H7 (cell line): ENCODE measurements at places on chromosomes 5 and 9. TPM values are rescaled to one million over a fixed set of nuclear protein-coding genes. Genes with fewer than 3 reads are reported as not detected.

The PCDHGA7 gene
- not detected in 2 replicates for total RNA-seq

The GLRA1 gene
- total RNA-seq = not detected in 2 replicates

The ARID3C gene
- total RNA-seq = not detected in 2 replicates

The ZNF782 gene
- total RNA-seq = 2.6 and 3.1 TPM in 2 replicates

The SPINK5 gene
- 0.83 and 2.0 TPM in 2 replicates for total RNA-seq

The ZNF879 gene
- total RNA-seq = 2.0 and 2.5 TPM in 2 replicates

The ZFP2 gene
- total RNA-seq = 0.28 and 1.3 TPM in 2 replicates

The SPZ1 gene
- total RNA-seq = not detected in 2 replicates

The FOXD4L6 gene
- total RNA-seq = not detected in 2 replicates

DNA sequence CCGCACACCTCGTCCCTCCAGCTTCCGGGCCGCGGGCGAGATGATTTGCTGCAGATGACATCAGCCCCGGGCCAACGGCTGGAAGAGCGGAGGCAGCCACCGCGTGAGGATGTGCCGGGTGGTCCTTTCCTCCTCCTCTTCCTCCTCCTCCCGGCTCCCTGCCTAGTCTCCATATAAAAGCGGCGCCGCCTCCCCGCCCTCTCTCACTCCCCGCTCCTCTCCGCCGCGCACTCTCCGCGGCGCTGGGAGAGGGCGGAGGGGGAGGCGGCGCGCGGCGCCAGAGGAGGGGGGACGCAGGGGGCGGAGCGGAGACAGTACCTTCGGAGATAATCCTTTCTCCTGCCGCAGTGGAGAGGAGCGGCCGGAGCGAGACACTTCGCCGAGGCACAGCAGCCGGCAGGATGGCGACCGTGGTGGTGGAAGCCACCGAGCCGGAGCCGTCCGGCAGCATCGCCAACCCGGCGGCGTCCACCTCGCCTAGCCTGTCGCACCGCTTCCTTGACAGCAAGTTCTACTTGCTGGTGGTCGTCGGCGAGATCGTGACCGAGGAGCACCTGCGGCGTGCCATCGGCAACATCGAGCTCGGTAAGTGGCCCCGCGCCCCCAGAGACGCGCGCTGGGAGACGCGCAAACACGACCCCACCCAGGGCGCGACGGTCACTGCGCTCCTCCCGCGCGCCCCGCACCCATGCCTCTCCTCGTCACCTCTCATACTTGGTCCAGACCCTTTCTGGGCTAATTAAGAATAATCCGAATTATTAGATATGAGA, at the start of gene MAP1B:
Gene MAP1B, plus strand, starts transcription at position 345 of the 770 bp plus-strand sequence. Its CDS starts 57 bp downstream, at position 402.
- DNase-seq = peak; percentile 94

DNA sequence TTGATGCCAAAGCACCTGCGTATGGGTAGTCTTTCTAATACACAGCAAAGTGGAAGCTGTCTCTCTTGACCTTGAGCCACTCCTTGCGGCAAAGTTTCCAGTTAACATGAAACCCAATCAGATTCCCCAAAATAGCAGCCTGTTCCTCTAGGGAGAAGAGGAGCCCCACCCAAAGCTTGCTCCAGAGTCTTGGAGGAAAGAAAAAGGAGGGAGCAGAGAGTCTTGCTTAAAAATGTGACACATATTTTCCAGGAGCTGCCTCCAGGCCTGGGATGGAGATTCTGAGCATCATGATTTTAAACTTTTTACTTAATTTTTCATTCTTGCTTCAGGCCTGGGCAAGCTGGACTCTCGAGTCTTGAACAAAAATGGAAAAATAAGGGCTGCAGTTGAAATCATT, 223.5 kb upstream of the TNC start:
- no peak for DNase-seq

DNA sequence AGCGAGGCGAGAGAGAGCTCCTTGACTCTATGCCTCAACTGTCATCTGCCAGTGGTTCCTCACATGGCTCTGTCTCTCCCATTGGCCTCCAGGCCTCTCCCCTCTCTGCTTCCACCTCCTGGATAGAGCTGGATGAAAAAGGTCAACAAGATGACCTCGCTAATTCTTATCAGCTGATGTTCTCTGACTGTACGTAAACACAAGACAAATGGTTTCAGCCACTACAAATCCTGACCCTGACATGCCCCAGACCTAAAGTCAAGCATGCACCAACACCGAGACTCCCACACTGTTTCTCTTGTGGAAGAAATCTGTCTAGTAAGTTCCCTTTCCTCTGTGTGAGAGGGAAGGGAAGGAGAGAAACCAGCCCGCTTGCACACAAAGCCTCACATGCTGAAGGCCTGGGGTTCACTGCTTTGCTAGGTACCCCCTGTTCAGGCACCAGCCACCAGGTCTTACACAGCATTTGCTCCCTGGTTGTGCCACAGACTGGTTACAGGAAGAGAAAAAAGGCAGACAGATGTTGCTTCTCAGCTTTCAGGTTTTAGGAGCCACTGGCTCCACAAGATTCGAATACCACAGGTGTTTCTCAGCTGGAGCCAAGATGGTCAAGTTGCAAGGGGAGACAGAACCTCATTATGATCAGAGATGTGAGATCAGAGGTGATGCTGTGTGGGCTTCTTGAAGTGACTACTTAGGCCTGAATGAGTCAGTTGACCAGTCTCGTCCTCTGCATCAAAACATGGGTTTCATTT, 592.5 kb downstream of the CCDC171 start:
- no peak for DNase-seq

GRCh38 chr5:34826347-34826746, 12.6 kb upstream of the TTC23L start:
- no peak for DNase-seq

- no peak for DNase-seq
Measured at GRCh38 chr5:41840251-41840650, 30.0 kb downstream of the OXCT1 start.

GRCh38 chr5:82105457-82105856, 133.6 kb downstream of the ATG10 start:
- no peak for DNase-seq

GRCh38 chr5:116524966-116525365, 49.7 kb downstream of the SEMA6A start:
- no peak for DNase-seq

DNA sequence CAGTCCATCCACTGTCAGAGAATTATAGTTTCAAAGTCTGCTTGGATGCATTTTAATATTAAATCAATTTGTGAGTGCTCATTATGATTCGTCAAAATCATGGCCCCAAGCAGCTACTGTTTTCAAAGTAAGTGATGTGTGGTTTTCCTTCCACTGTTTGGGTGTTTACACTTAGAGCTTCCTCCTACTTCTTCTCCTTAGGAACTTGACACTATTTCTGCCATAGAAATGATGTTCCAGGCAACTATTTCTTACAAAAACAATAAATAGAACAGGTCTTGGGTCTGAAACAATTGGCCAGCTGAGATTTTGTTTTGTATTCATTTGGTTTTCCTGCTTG, 132.8 kb upstream of the RAI14 start:
- DNase-seq = no peak

DNA sequence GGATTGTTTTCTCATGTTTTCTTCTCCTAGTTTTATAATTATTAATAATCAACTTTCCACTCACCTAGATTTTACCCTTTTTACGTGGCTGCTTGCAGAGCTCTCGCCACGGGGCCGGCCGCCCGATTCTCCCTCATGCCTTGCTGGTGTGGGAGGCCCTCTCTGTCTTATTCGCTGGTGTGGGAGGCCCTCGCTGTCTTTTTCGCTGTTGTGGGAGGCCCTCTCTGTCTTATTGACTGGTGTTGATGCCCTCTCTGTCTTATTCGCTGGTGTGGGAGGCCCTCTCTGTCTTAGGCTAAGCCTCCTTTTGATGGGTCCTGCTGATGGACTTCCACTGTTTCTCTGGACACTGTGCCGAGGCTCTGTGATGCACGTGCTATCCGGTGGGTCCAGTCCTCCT, 161.3 kb upstream of the IRX2 start:
- DNase-seq = no peak

DNA sequence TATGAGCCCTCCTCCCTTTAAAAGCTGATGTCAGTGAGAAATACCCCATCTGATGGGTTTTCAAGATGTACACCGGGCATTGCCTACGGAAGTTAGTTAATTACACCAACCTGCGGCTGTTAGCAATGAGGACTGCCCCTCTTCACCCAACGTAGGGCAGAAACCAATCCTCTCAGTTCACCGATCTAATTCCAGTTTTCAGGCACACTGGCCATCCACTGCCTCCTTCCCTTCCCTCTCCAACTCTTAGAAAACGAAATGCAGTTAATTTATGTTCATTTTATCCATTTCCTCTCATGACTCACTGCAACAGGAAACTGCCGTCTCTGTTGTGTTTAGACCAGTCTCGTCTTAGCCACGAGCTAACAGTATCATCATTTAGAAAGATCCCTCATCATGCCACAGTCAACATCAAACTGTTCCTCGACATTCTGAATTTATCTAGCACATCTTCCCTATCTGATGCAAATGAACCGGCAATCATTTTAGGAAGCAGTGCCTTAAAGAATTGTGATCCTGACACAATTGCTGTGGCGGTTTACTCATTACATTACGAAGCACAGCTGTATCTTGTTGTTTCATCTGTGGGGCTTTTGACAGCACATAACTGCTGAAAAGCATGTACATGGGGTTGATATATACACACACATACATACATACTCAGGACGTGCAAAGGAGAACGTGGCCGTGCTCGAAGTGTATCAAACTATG, 168.6 kb downstream of the EFNA5 start:
- DNase-seq = no peak

DNA sequence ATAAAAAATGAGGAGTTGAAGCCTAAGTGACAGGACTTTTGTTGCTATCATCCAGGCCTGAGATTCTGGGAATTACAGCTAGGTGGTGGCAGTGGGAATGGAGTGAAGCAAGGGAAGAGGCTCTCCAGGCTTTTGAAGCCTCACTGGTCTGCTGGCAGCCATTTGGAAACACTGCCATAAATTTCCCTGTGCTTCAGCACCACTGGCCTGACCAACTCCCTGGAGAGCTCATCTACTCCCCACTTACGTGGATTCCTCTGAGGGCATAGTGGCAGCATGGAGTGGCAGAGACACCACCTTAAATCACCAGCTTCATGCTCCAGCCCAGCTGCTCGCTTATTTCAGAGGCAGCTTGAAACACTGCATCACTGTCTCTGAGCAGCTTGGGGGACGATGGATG, 518.2 kb downstream of the TLR4 start:
- peak; percentile 4 for DNase-seq

GRCh38 chr5:178366998-178367735, 134.6 kb upstream of the PHYKPL start:
- no peak for DNase-seq

DNA sequence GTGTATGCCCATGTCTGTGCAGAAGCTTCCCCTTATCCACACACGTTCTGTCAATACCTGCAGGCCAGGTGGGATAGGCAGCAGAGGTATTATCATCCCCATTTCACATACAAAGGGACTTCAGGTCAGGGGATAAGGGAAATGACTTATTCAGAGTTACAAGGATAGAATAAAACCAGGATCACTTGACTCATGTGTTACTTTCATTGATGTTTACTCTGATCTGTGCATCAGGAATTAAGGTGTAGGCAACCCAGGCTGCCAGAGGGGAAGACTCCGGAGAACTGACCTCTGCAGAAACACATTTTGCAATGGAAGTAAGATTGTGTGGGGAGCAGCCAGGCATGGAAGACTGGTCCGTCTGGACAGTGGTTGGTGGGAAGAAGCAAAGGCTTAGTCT, 74.2 kb upstream of the FSTL4 start:
- no peak for DNase-seq

DNA sequence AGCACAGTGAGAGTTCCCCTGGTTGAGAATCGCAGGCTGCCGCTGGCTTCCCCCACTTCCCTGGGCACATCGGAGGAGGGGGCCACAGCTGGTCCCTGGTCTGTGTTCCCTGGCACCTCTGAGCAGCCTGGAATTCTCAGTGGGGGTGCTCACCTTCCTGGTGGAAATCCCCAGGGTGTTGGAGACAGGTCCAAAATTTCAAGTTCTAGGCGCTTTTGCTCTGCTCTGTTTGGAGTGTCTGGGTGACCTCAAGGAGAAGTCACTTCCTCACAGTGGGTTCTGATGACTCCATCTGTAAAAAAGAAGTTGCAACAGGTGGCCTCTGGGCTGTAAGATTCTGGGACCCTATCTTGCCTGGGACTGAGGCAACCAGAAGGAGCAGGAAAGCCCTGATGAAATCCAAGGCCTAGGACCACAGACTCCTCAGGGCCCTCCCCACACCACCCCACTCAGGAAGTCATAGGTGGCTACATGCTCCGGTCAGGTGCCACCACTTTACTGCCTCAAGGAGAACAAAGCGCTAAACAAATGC, at the start of gene TRAF1:
Gene TRAF1, minus strand, starts transcription at position 400 of the 532 bp plus-strand sequence. CDS start 721 bp downstream, outside the sequence.
- no peak for DNase-seq

DNA sequence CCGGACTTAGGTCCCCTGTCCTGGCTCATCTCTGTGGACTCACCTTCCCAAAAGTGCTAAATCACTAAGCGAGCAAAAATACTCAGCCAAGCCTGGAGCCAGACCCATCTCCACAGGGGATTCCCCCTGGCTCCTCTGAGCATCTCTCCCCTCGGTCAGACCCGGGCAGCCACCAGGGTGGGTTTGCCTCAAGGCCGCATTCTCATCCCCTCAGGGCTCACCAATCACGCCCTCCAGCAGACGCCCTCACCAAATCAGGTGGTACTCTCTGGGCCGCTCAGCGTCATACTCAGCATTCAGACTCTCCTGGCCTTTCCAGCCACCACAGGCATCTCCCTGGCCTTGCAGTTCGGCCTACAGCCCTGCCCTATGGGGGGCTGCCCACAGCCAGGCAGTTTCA, 49.7 kb downstream of the C5orf15 start:
- DNase-seq = peak; percentile 56

DNA sequence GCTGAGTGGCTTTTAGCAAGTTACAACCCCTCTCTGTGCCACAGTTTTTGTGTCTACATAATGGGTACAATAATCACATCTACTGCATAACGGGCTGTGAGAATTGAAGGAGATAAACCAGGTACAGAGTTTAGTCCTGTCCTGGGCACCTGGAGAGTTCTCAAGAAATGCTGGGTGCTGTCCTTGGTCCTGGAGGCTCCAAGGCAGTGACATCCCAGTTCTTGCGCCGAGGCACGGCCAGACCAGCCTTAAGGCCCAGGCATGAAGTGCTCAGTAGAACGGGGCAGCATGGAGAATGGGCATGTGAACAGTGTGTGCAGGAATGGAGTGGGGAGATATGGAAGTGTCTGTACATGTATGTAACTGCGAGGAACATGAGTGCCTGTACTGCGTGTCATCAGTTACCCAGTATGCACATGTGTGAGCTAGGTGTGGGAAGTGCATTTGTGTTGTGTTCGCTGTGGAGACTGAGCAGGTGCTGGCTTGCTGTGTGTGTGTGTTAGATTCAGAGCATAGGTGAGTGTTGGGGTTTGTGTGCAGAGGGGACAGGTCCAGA, 6.3 kb upstream of the UNC5A start:
- peak; percentile 81 for DNase-seq

DNA sequence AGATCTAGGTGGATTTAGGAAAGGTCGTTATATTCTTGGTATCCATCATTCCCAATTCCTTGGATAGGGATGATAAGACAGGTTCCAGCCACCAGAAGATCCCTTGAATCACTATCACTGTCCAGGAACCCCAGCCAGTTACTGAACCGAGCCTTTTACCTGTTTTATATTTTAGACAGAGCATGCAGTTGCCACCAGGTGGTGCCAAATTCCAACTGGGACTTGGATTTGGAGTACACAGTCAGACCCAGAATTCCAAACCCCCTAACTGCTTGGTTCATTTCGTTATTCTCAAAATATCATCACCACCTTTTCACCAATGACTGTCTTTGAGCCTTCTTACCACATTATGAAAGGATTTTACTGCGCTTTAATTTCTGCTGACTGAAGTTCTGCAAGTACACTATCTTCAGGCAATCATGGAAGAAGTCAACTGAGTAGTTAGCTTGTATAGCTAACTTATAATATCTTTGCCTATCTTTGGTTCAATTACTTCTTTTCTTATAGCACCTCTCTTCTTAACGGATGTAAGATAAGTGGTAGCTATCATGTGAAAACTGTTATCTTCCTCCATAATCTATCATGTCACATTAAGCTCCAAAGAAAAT, 191.8 kb downstream of the PRR16 start:
- DNase-seq = peak; percentile 2

GRCh38 chr9:35476596-35476995, 13.3 kb upstream of the RUSC2 start:
- no peak for DNase-seq
